ENCODE measurements at places on chromosomes 5 and 9.

- DNase-seq, result no peak
Observed at GRCh38 chr5:21654556-21654955, 1198.6 kb downstream of the CDH12 start.

GRCh38 chr5:152170350-152170749, 234.7 kb downstream of the NMUR2 start:
- no peak for DNase-seq

DNA sequence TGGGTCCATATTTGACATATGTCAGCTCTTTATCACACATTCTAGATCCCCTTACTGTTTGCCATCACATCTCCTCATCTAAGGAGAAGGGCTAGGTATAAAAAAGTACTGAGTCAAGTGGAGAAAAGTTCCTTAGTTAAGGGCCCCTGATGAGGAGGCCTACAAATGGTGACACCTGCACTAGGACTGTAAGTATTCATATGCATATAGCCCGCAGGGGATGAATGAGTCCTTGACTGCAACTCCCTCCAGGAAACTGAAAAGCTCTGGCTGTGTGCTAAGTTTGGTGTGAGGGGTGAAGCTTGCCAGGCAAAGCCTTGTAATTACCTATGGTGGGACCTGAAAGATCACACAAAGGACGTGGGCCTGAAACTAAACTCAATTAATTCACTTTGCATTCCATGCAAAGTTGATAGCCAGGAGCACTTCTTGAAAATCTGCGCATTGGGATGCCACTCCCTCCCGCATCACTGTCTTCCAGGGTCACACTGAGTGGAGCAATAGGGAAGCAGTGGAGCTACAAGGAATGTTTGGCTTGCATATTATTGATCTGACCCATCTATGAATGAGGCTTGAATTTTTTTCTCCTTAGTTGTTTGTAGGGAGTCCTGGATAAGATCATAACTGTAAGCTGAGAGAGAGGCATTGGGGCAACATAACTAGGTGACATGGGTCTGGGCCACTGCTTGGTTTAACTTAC, 11.9 kb upstream of the EQTN start:
- no peak for DNase-seq

DNA sequence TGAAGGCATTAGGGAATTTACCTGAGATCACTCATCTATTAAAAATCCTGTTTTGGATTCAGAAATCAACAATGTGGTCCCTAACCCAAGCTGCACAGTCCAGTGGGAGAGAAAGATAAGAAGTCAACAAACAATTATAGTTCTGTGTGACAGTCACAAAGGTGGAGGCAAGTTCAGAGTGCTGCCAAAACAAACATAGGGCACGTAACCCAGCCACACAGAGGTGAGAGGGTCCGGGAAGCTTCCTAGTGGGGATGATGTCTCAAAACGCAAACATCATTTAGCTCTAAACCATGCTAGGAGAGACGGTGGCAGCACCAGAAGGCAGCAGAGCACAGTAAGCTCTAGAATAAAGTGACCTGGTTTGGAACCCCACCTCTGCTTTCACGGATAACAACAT, 158.9 kb downstream of the MAPKAP1 start:
- DNase-seq, result no peak

DNA sequence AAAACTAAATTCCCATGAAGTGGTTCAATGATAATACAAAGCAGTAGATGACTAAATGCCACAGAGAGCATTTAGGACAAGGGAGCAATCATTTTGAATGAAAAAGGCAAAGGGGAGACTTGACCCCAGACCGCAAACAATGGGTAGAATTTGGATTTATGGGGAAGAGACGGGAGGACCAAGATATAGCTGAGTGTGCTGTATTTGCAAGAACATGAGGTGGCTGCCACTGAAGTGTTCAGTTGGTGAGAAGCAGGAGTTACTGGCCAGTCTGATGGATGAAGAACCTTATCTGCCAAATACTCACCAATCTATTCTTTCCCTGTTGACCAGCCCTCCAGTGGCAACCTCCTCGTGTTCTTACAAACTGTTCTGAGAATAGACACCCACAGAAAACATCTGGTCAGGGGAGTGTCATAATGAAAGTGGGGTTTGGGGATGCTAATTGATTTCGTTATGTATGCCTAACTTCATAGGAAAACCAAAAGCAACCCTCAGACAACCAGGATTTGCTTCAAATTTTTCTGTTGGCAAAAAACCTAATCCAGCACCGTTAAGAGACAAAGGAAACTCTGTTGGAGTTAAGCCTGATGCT, 19.8 kb downstream of the TDRD7 start:
- DNase-seq, result no peak

- no peak for DNase-seq
Observed at GRCh38 chr5:115713408-115713807, 87.6 kb upstream of the TMED7 start.

Data from stimulated activated CD4-positive, alpha-beta T cell treated with anti-CD3 and anti-CD28 coated beads, Interleukin-12 subunit alpha, Interleukin-12 subunit beta, amount 100 ng/mL, for 4 hours (primary cell).